SK-N-SH (cell line): ENCODE measurements at places on chromosomes 2 and 18. TPM values are rescaled to one million over a fixed set of nuclear protein-coding genes. Genes with fewer than 3 reads are reported as not detected.

- DNase-seq: peak; percentile 24
Observed at GRCh38 chr2:36357847-36358659, 2.5 kb downstream of the CRIM1 start.

DNA sequence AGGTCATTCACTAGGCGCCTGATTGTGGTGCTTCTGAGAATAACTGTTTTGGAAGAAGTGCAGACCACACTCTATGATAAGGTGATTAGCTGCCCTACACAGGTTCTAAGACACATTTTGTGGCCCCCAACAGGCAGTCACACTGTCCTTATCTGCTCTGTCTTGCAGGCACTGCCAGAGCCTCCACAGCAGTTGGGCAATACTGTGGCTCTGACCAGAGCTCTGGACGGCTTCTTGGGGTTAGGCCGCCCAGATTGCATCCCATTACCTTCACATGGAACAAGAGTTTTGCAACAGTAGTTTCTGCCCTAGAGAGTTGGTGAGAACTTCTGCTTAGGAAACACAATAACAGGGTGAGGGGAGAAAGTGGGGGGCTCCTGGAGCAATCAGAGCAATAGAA, 22.7 kb downstream of the RUFY4 start:
- DNase-seq: no peak

DNA sequence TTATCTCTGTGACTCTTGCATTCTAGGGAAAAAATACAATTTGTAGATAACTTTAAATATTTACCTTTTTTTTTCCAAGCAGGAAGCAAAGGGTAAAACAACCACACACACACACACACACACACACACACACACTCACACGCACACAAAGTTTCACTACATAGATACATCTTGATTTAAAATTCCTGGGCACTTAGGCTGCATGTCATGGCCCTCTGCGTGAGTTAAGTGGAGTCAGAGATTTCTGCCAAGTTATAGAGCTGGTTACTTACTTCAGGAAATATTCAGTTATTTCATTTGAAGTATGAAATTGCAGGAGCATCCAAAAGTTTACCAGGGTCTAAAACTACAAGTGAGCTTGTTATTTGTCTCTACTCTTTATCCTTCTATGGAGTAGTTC, 612.0 kb downstream of the IRS1 start:
- DNase-seq: no peak

TFCP2L1 gene
- not detected in 2 replicates for polyA plus RNA-seq
